OCI-M1 (cell line): ENCODE measurements at places on chromosomes 2 and 18.

GRCh38 chr18:63970809-63971205 lies 926 bp downstream of the SERPINB8 start:
- DNase-seq, result no peak

DNA sequence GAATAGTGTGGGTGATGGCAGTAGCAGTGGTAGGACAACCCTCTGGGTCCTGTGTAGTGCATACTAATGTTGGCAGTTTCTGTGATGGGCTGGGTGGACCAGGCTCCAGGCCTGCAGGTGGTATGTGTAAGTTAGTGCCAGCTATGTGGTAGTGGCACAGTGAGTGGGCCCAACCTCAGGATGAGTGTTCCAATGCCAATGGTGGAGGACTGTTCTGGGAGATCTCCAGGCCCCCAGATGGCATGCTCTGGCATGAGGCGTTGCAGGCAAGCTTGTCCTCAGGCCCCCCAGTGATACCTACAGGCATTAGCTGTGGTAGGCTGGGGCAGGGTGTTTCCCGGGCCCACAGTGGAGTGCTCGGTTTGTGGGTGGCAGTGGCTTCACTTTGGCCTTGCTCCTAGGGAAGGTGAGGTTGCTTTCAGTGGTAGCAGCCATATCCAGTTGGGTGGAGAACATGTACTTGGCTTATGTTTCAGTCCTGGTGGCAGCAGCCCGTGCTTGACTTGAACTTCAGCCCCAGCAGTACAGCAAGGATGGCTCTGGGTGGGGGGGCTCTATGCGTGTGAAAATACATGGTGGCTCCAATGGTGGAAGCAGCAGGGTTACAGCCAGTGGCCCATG lies 32.4 kb downstream of the TEX51 start:
- no peak for DNase-seq

- no peak for DNase-seq
Observed at GRCh38 chr2:99573634-99574251, 83.9 kb upstream of the REV1 start.

- no peak for DNase-seq
Observed at GRCh38 chr2:222241128-222241870, 57.5 kb downstream of the PAX3 start.

GRCh38 chr18:22465859-22466457 lies 48.2 kb upstream of the CTAGE1 start:
- DNase-seq, result peak; percentile 87

DNA sequence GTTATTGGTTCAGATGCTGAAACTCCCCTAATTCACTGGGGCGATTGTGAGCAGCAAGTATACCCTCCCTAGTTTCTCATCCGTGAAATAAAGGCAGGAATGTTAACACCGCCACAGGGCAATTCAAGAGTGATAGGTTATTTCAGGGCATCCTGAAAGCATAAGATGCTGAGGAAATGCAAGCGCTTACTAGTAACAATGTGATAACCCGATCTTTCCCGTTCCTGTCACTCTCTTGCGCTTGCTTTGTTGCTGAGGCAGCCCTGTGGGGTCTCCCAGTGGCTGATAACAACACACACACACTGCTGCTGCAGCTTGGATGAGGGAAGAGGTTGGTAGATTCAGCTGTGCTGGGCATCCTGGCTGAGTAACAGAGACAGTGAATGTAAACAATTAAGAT lies 259.3 kb downstream of the AGPS start:
- DNase-seq, result no peak

- no peak for DNase-seq
Observed at GRCh38 chr18:11514267-11514666, 95.1 kb upstream of the SLC35G4 start.

GRCh38 chr2:191234376-191234775 lies 10.8 kb upstream of the MYO1B start:
- DNase-seq, result no peak

DNA sequence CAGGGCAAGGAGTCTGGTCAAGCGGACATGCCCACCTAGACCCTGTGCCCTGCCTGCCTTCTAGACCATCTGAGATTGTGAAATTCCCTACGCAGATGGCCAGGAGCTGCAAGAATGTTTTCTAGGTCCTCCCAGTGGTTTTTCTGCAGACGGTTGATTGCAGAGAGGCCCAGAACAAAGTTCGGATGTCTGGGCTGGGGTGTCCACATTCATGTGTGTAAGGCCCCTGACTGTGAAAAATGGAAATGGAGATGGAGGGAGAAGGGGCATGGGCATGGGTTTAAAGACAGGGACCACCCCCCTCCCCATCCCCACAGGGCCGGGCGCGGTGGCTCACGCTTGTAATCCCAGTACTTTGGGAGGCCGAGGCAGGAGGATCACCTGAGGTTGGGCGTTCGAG lies 11.8 kb downstream of the ARHGAP25 start:
- DNase-seq, result no peak

DNA sequence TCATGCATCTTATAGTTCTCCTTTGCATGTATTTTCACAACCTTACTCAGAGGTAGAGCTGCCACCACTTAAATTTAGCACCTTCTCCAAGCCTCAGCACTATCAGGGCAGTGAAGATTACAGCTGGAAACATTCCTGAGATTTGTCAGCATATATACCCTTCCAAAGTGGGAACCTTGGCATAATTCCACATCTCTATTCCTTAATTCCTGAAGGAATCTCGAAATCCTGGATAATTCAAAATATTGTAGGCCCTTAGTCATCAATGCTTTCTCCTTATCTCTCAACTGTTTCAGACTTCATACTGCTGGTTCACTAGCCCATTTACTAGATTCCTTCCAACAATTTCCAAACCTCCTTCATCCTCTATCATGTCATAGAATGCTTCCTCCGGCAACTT lies 87.4 kb downstream of the ITSN2 start:
- DNase-seq, result no peak

DNA sequence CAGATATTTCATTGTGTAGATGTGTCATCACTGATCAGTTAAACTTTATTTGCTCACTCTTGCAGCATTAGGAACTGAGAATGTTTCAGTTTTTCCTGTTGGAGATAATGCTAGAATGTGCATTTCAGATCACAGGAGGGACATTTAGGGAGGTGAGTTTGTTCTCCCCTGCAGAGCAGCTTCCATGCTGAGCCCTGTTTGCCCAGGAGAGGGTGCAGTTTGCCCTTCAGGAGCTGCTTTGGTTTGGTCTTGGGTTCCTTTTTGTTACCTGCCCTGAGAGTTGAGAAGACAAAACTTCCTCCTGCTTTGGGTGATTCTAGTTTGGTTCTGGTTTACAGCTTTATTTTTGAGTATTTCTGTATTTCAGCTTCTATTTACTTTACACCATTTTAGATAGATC lies 49.9 kb downstream of the DGKD start:
- peak; percentile 67 for DNase-seq

GRCh38 chr18:39840406-39840805 lies 2114.6 kb upstream of the PIK3C3 start:
- DNase-seq, result no peak

DNA sequence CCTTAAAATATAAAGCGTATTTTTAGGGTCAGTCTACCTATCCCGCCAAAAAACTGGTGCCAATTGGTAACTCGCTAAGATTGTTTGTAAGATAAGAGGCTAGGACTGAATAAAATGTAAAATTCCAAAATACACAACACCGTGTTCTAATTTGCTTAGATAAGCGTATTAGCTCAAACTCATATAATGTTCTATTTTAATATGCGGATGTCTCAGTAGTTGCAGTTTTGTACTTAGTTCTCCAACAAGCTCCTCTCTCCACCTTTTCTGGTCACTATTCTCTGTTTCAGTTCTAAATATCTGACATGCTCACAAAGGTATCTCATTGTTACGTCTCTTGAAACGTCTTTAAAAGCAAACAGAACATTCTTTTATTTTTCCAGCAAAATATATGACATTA lies 24.0 kb downstream of the NETO1 start:
- DNase-seq, result no peak

- no peak for DNase-seq
Observed at GRCh38 chr2:241558532-241559322, at the start of gene BOK. Gene BOK (plus strand): TSS chr2:241558745. CDS start chr2:241559484, 739 bp downstream.

DNA sequence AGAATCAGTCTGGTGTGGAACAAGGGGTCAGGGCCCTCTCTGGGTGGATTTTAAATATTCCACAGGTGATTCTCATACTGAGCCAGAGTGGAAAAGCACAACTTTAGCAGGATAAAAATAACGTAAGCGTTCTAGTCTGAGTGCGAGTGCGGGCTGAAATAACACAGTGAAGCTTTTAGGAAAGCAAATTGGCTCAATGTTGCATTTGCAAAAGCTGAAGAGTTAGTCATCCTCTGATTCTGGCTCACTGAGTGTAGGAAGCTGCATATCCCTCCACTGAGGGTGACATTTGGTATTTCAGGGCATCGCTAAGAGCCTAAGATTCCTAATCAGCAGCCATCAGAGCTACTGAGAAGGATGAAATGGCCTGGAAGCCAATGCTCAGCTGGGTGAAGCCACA lies 134.7 kb downstream of the RIF1 start:
- DNase-seq, result no peak

DNA sequence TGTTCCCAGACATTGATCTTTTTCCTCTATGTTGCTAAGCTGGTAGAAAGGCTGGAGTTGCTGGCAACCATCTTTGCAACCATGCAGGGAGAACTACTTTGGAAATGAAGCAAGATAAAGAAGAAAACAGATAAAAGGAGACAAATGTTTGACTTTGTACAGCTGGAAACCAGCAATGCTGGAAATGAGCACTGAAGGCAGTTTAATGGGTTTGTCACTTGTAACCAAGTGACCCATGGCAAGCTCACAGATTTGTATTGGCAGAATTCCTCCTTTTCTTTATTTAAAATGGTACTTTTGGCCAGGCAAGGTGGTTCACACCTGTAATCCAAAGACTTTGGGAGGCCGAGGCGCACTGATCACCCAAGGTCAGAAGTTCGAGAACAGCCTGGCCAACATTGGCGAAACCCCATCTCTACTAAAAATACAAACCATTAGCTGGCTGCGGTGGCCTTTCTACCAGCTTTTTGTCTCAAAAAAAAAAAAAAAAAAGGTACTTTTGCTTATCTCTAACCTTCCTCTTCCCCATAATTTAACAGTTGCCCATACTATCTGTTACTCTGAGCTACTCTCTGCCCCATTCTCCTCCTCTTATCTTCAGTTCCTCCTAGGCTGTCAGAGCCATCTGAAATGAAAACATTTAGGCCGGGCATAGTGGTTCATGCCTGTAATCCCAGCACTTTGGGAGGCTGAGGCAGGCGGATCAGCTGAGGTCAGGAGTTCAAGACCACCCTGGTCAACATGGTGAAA lies 2.0 kb upstream of the BOLA3 start:
- DNase-seq, result peak; percentile 79

DNA sequence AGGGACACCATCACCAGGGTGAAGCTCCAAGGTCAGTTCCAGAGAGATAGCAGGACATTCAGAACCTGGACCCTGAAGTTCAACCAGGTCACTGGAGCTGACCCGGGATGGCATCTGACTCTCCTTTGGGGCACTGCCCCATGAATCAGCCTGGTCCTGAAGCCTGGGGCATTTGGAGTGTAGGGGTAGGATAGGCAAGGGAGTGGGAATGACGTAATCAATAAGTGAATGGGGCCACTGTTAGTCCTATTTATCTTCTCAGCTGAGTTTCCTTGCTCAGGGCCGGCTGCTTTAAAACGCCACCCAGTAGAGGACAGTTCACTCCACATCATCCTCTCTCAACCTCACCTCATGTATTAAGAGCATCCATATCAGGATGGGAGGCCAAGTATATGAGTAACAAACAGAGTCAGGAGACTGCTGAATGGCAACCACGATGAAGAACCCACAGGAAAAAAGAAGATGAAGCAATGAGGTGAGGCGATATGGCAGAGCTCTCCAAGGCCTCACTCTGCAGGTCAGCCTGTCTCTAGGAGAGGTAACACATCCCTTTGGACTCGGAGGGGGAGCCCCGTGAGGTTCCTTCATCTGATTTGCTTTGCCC lies 1.8 kb upstream of the RFX8 start:
- no peak for DNase-seq

DNA sequence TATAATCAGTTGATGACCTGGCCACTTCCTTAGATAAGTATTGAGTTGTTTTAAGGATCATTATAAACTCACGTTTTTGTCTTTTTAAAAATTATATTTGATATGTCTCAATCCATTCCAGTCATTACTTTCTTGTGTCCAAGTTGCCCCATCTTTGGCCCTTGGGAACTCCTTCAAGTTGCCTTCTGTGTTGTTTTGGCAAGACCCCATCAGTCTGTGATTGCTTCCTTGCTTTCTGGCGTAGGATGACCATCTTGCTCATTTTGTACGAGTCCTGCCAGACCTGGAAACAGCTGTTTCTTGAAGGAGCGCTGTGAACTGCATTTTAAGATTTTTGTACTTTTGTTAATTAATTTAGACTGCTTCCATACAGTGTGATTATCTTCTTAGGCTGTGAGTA lies 68.9 kb upstream of the ITM2C start:
- no peak for DNase-seq

DNA sequence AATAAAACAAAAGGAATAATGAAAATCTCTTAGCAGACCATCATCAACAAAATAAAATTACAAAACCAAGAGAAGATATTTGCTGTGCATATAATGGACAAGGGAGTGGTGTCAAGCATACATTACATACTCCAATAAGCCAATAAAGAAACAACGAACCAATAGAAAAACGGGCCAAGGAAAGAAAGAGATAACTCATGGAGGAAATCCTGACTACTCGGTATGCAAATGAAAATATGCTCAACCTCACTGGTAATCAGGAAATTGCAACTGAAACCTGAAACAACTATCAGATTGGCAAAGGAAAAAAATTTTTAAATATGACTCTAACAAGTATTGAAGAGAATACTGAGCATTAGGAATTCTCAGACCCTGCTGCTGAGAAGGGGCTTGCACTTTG lies 84.7 kb downstream of the BCL2 start:
- no peak for DNase-seq

DNA sequence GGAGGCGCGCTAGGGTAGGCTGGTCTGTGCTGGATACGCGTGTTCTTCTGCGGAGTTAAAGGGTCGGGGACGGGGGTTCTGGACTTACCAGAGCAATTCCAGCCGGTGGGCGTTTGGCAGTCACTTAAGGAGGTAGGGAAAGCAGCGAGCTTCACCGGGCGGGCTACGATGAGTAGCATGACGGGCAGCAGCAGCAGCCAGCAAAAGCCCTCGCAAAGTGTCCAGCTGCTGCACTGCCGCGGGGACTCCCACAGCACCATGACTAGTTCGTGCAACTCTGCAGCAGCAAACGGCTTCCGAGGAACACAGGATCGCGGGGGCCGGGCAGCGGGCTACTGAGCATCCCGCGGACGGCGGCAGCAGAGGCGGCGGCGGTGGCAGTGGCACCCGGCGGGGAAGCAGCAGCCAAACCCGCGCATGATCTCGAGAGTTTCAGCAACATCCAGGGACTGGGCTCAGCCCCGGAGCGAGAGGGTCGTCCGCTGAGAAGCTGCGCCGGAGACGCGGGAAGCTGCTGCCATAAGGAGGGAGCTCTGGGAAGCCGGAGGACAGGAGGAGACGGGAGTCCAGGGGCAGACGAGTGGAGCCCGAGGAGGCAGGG lies 368 bp downstream of the TMEFF2 start:
- no peak for DNase-seq

- no peak for DNase-seq
Observed at GRCh38 chr2:133789743-133790142, 221.5 kb upstream of the NCKAP5 start.

- DNase-seq, result peak; percentile 82
Observed at GRCh38 chr18:76493213-76494161, 1.6 kb downstream of the ZNF516 start.
